ENCODE measurements at places on chromosomes 12 and 14.

DNA sequence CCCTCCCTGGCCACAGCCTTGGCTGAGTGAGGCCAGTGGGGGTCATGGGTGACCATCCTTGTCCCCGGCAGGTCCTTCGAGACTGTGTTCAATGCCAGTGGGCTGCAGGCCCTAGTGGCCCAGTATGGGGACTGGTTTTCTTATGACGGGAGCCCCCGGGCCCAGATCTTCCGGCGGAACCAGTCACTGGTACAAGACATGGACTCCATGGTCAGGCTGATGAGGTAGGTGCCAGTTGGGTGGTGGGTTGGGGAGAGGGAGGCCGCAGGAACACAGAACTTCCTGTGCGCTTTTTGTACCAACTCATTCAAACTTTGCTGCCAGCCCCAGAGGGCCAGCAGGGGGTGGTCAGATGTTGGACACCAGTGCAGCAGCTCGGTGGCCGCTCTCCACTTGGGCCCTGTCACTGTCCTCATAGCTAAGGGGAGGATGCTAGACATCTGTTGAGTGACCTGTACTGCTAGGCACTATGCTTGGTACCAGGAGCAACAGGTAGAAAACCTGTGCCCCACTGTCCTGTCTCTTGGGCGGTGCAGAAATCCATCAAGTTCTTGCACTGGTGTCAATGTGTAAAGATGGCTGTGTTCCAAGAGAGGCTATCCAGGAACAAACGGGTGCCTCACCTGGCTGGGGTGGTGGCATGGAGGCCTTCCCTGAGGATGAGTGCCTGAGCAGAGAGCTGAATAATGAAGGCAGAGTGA lies 16.7 kb downstream of the SDS start:
- no peak for DNase-seq

GRCh38 chr12:112350593-112351592 lies 31.3 kb downstream of the HECTD4 start:
- DNase-seq, result no peak

GRCh38 chr14:70143306-70143705 lies 45.4 kb downstream of the SLC8A3 start:
- no peak for DNase-seq

DNA sequence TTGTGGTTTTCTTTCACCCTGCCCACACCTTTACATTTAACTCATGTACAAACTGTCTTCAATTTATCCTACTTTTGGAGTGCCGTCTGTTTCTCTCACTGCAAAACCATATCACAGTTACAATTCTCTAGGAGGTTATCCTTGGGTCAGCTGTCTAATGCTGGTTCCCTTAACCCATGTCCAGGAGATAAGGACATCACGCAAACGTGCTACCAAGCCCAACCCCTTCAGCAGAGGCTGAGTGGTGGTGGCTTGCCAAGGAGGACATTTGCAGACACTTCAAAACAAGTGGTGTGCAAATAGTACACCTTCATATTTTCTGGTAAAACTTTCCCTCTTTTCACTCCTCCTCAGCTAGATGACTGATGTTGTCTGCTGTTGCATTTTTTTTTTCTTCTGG lies 167.9 kb downstream of the PAX9 start:
- DNase-seq, result no peak

GRCh38 chr12:47578836-47579235 lies 127.0 kb downstream of the RPAP3 start:
- no peak for DNase-seq

DNA sequence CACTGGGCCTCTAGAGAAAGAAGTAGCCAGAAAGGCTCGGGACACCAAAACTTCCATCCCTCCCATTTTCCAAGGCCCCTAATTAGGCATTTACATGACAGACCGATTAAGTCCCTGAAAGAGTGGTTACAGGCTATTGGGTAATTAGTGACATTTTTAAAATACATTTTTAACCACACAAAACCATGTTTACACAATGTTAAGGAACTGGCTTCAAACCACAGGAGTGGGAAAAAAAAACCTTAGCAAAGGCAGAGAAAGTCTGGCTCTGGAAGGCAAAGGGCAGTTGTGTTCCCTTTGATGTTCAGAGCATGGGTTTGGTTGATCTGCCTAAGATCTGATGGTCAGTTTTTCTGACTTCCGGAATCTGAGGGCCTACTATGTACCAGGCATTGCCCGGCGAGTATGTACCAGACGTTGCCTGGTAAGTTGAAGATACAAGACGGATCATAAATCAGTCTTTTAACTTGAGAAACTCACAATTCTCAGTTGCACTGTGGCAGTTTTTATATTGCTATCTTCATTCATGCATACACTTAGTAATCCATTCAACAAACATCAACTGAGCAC lies 576.5 kb downstream of the MED13L start:
- no peak for DNase-seq

- no peak for DNase-seq
Measured at GRCh38 chr12:84891106-84891838, 21.3 kb downstream of the SLC6A15 start.

DNA sequence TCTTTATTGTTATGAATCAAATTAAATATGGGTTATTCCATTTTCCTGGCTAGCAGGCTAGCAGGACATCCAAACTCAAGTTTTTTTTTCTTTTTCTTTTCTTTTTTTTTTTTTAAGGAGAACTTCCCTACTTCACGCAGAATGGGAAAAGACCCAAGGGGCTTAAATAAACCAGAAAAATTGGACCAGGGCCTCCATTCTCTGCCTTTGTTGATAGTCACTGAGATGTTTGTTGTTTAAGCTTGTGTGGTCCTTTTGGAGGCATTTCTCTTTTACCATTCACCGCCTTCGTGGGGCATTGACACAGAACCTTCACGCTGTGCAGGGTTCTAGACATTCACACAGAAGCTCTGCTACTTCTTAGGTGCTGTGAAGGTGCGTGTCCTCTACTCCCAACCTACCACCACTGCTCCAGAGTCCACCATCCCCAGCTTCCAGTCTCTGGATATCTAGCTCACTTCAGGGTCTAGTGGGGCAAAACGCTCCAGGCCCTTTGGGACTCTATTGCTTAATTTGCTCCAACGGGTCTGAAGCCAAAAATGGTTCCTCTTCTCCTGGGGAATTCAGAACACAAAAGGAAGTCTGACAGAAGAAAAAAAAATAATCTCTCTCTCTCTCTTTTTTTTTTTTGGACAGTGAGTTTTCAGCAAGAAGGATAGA lies 301.3 kb downstream of the AEBP2 start:
- DNase-seq, result no peak

GRCh38 chr12:132955094-132956010 lies 754 bp downstream of the ZNF605 start:
- no peak for DNase-seq

- DNase-seq, result no peak
Measured at GRCh38 chr12:34600592-34601462, 578.5 kb downstream of the ALG10 start.

GRCh38 chr12:20883288-20883687 lies 72.8 kb downstream of the SLCO1B3 start:
- DNase-seq, result no peak

- no peak for DNase-seq
Measured at GRCh38 chr12:131133015-131133905, 179.6 kb downstream of the ADGRD1 start.

DNA sequence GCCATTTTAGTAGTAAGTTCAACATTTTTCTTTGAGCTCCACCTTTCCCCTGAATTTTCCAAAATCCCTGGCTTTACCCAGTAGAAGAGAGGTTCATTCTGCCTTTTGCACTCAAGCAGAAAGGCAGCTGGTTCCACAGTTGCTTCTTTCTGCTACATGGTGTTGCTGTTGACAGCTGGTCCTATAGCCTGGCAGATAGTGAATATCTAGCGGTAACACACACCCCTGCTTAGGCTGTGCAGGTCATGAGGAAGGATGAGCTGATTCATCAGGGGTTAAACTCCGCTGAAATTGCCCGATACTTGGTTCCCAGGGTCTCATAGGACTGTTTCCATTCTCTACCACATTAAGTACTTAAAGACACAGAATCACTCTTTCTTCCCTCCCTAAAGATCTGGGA lies 62.4 kb downstream of the PUS7L start:
- DNase-seq, result no peak

DNA sequence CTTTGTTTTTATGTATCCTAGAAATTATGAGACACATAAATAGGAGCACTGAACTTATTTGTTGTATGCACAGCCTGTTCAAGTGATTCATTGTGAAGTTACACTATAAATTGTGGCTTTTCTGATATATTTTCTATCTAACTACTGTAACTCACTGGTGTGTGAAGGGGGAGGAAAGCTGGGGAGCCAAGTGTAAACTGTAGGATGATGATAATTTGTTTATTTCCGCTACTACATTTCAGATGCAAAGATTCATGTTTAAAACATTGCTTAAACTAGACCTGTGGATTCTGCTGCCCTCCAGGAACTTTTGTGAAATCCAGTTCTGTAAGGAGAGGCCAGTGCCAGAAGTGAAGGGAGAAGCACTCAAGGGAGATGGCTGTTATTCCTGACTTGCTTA lies 3.3 kb downstream of the TMTC2 start:
- DNase-seq, result no peak

DNA sequence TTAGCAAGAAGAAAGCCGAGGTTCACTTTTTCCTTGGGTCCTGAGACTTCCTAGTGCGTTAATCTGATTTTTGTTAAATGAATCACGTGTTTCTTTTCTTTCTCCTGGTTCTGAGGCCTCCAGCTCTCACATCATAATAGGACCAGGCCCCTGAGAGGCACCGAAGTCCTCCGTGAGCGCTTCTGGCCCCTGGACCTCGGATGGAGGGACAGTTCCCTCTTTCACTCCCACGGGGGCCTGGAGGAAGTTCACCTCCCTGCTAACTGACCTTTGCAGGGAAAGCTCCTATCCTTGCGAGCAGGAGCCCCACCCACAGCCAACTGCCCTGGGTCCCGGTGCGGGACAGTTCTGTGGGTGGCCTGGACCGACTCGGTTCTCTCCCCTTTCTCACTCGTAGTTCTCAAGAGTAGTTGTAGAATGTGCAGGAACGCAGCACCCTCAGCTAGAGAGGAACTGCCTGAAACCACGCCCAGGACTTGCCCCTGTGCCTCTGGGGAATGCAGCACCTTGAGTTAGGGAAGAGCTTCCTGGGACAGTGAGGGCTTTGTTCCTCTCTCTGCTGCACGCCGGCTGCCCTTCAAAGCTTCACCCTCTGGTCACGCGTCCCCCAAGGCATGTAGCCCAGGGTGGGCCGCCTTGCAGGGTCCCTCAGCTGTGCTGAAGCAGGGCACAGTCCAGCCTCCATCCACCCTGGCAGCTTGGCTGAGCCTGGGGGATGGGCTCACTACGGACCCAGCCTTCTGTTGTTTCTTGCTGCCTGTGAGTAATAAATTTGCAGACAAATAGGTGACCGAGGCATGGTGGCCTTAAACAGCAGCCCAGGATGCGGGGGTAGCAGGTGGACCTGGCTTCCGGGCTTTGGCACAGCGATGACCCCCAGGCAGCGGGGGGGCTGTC lies 264.6 kb downstream of the ADGRD1 start:
- DNase-seq, result no peak

- no peak for DNase-seq
Measured at GRCh38 chr12:99332936-99333591, 314.5 kb upstream of the GARIN6 start.

DNA sequence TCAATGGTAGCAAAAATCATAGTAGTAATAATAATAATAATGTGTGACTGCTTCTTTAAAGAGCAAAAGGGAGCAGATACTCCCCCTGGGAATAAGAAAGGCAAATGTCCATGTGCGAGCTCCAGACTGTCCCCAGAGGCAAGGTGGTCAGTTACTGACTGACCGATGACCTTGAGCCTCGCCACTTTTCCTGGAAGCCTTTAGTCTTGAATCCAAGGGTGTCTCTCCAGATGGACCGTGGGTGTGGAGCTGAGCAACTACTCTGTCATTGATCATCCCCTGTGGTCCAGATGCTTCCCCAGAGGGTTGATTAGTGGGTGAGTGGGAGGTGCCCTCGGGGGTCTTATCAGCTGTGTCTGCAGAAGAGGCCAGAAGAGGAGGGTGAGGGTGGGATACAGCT lies 418.5 kb upstream of the TBX3 start:
- DNase-seq, result no peak

- DNase-seq, result no peak
Measured at GRCh38 chr14:60845523-60845922, 111.0 kb downstream of the MNAT1 start.

DNA sequence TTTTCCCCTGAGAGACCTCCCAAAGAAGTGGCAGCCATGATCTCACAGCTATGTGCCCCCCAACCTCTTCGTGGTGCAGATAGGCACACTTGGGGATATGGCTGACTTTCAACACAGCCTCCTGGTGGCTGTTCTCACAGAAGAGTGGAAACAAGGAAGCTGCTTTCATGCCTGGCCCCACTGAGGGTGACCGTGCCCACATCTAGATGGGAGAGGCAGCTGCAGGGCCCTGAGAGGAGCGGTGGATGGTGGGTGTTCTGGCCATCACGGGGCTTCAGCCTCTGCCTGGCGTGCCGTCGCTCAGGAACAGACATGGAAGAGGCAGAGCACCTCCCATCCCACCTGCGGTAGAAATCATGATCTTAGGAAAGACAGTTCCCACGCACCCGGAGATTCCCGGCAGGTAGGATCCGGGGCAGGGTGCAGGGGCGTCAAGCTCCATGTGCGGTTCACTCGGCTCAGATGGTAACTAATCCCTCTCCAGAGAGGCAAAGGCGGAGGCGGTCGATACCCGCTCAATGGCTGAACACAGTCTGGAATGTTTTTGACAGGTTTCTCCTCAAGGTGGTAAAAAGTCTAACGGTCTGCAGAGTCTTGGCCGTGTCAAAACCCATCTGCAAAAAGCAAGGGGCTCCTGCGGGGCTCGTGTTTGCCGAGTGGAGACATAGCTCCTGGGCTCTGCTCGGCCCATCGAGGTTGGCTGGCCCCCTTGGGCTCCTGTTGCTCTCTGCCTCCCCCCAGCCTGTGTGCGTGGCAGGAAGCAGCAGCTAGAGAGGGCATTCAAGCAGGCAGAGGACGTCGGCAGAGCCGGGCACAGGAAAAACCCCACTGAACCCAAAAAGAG lies 225.2 kb upstream of the RTL1 start:
- DNase-seq, result no peak

GRCh38 chr12:124745891-124746570 lies 117.6 kb downstream of the SCARB1 start:
- no peak for DNase-seq

GRCh38 chr12:112353393-112353792 lies 28.8 kb downstream of the HECTD4 start:
- no peak for DNase-seq

DNA sequence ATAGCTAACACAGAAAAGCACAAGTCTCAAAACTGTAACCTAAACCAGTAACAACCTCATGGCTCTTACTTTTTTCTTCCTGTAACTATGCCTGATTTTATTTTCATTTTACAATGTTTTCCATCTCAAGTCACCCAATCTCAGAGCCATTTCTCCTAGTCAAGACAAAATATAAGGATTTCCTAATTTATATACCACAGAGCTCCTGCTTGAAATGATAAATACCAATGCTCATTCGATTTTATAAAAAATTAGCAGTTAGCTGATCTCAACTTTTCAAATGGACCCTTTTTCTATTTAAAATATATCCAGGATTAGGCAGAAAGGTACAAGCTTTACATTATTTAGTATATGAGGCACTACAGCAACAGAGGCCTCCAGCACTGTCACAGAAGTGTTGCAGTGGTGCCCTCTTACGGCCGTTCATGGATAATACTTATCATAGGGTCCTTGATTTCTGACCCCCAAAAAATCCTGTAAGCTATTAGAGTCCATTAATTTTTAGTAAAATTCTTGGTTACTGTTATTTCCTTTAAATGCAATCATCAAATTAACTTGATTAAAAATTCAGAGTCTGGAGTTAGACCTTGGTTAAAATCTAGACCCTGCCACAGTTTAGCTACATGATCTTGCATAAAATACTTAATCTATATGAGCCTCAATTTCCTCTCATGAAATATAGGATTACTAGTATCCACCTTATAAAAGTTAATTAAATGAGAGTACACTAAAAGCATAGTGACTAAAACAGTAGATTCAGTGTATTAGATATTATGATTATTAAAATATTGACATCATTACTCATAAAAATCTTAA lies 68.3 kb downstream of the SEC23A start:
- DNase-seq, result no peak
